Esophagus squamous epithelium (tissue), 5 donors: ENCODE measurements at places on chromosomes 11 and 22. TPM values are rescaled to one million over a fixed set of nuclear protein-coding genes. Genes with fewer than 3 reads are reported as not detected.

Gene MMP13
- not detected for total RNA-seq

Gene KRTAP5-1
- not detected for total RNA-seq

Gene APOA1
- total RNA-seq: not detected

Gene TIMM10B
- total RNA-seq: 17.0 TPM

- H3K27ac ChIP-seq: no peak overlapping the region
- H3K27me3 ChIP-seq: no peaks in the 10 kb centered on the region
- no peak overlapping the region for H3K4me3 ChIP-seq
- H3K36me3 ChIP-seq: no peaks in the 10 kb centered on the region
- peaks cover 30% of the 10 kb centered on the region for H3K4me1 ChIP-seq
- no peak for DNase-seq
Observed at GRCh38 chr22:21980547-21980946, 2.0 kb downstream of the TOP3B start.
